ENCODE measurements at places on chromosomes 3 and 15. TPM values are rescaled to one million over a fixed set of nuclear protein-coding genes. Genes with fewer than 3 reads are reported as not detected.

FAM240A gene
- total RNA-seq: not detected

CD200R1 gene
- 0.09 TPM for total RNA-seq

LIPC gene
- not detected for total RNA-seq

CRTAP gene
- total RNA-seq: 282 TPM

P2RY14 gene
- total RNA-seq: not detected

SELENOS gene
- total RNA-seq: 143 TPM

PPP1R14D gene
- total RNA-seq: 0.32 TPM

DGKG gene
- total RNA-seq: 9.4 TPM

FANCD2OS gene
- not detected for total RNA-seq

TPRG1 gene
- total RNA-seq: 0.21 TPM

GXYLT2 gene
- 1.9 TPM for total RNA-seq

WDR5B gene
- total RNA-seq: 3.0 TPM

VWA5B2 gene
- 0.35 TPM for total RNA-seq

MESP2 gene
- 0.51 TPM for total RNA-seq

CACNA1D gene
- 1.2 TPM for total RNA-seq

OSTN gene
- not detected for total RNA-seq

TRH gene
- not detected for total RNA-seq

CCDC39 gene
- total RNA-seq: not detected

P2RY13 gene
- not detected for total RNA-seq

TMEM266 gene
- 0.10 TPM for total RNA-seq

FEZF2 gene
- not detected for total RNA-seq

IL16 gene
- total RNA-seq: not detected

CASR gene
- total RNA-seq: not detected

LHFPL4 gene
- 0.78 TPM for total RNA-seq

CADM2 gene
- total RNA-seq: 0.23 TPM

NOX5 gene
- 0.31 TPM for total RNA-seq

GNAT1 gene
- total RNA-seq: not detected

AP3B2 gene
- total RNA-seq: 0.40 TPM

PLCH1 gene
- total RNA-seq: 1.1 TPM

TMEM62 gene
- 8.4 TPM for total RNA-seq

SRP14 gene
- total RNA-seq: 271 TPM

AMT gene
- not detected for total RNA-seq

ZNF662 gene
- total RNA-seq: not detected

ELL3 gene
- 2.2 TPM for total RNA-seq

TEX9 gene
- total RNA-seq: 6.1 TPM

DUOXA1 gene
- total RNA-seq: 0.20 TPM

WDR82 gene
- 53.8 TPM for total RNA-seq

INSYN1 gene
- 2.1 TPM for total RNA-seq

MAN2C1 gene
- 64.3 TPM for total RNA-seq

BCHE gene
- 0.94 TPM for total RNA-seq

ARNT2 gene
- 16.7 TPM for total RNA-seq

GABRB3 gene
- total RNA-seq: 86.1 TPM

SPATA12 gene
- 0.44 TPM for total RNA-seq

SLC12A1 gene
- total RNA-seq: not detected

DNAH12 gene
- 0.19 TPM for total RNA-seq

CIDEC gene
- 3.0 TPM for total RNA-seq

C2CD4B gene
- total RNA-seq: not detected

SERPINI2 gene
- total RNA-seq: not detected

PIERCE2 gene
- total RNA-seq: 5.4 TPM

SERINC4 gene
- total RNA-seq: 0.05 TPM

MKRN2OS gene
- not detected for total RNA-seq

HTR3E gene
- total RNA-seq: not detected

TM4SF18 gene
- 45.0 TPM for total RNA-seq

TUSC7 gene
- not detected for total RNA-seq

Measured in A549 treated with CpdA at 1 μM for 4 hours (cell line).